Adrenal gland (tissue), 19 donors: ENCODE measurements at places on chromosomes 1 and 21. TPM values are rescaled to one million over a fixed set of nuclear protein-coding genes. Genes with fewer than 3 reads are reported as not detected.

The TRAF3IP3 gene
- 3.8 TPM for polyA plus RNA-seq

The ATP6V1G3 gene
- not detected for polyA plus RNA-seq

The CD1E gene
- polyA plus RNA-seq: not detected

The MYBPHL gene
- 0.98 TPM for polyA plus RNA-seq

The CFAP410 gene
- 1.4 TPM for polyA plus RNA-seq

The CYP4Z1 gene
- 0.07 TPM for polyA plus RNA-seq

DNA sequence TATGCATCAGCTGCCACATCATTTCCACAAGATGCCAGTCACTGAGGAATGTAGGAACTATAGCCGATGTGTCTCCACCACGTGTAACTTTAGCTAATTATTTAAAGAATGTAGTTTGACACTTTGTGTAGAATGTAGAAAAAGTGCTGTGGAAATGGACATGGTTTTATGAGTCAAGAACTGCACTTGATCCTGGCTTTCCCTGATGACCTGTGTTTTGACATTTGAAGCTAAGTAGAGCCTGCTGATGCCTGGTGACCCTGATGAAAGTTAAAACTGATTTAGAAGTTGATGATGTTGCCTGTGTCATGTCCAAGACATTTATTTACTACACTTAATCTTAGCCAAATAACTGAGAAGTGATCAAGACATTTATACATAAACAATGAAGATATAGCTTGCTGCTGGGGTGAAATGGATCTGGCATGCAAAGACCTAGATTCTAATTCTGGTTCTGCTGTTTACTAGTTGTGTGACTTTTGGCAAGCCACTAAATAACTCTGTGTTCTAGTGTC lies 4.4 kb upstream of the OSBPL9 start:
- no peaks in the 10 kb centered on the region for H3K27me3 ChIP-seq
- no peaks in the 10 kb centered on the region for H3K36me3 ChIP-seq
- peak overlapping the region; percentile 50 for H3K27ac ChIP-seq
- H3K4me3 ChIP-seq: no peak overlapping the region

- no peaks in the 10 kb centered on the region for H3K36me3 ChIP-seq
- no peaks in the 10 kb centered on the region for H3K27me3 ChIP-seq
- no peak for DNase-seq
- H3K4me1 ChIP-seq: no peaks in the 10 kb centered on the region
- H3K4me3 ChIP-seq: no peak overlapping the region
These were observed 460.7 kb downstream of the KCNT2 start for GRCh38 chr1:196147530-196147929.

GRCh38 chr1:201215531-201216357 lies 25.1 kb downstream of the IGFN1 start:
- no peak overlapping the region for H3K4me3 ChIP-seq
- DNase-seq: no peak
- no peaks in the 10 kb centered on the region for H3K27me3 ChIP-seq
- H3K27ac ChIP-seq: no peak overlapping the region
- no peaks in the 10 kb centered on the region for H3K4me1 ChIP-seq
- H3K36me3 ChIP-seq: no peaks in the 10 kb centered on the region

GRCh38 chr21:28635541-28635940 lies 357.1 kb downstream of the LTN1 start:
- DNase-seq: no peak
- H3K4me1 ChIP-seq: no peaks in the 10 kb centered on the region
- no peak overlapping the region for H3K4me3 ChIP-seq
- H3K36me3 ChIP-seq: no peaks in the 10 kb centered on the region
- H3K27me3 ChIP-seq: no peaks in the 10 kb centered on the region

- H3K27me3 ChIP-seq: no peaks in the 10 kb centered on the region
- H3K4me1 ChIP-seq: no peaks in the 10 kb centered on the region
- H3K27ac ChIP-seq: no peak overlapping the region
- no peak overlapping the region for H3K4me3 ChIP-seq
- no peaks in the 10 kb centered on the region for H3K36me3 ChIP-seq
- no peak for DNase-seq
These were observed 335.2 kb downstream of the HHAT start for GRCh38 chr1:210663730-210664573.

- no peak for DNase-seq
- H3K4me3 ChIP-seq: no peak overlapping the region
- no peak overlapping the region for H3K27ac ChIP-seq
These were observed 49.4 kb upstream of the PARP1 start for GRCh38 chr1:226457307-226457712.

DNA sequence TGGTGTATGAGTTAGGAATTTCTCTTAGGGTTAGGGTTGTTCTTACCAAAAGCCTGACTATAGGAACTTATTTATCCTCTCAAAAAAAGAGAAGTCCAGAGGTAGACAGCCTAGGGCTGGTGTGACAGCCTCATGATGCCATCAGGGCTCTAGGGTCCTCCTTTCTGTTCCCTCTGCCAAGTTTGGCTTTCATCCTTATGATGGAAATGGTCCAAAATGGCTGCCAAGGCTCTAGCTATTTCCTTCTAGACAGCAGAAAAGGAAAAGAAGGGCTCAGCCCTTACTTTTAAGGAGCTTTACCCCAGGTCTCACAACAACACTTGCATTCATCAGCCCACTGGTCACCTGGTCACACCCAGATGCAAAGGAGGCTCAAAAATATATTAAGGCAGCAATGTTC lies 44.5 kb downstream of the IL12RB2 start:
- no peak overlapping the region for H3K4me3 ChIP-seq
- DNase-seq: no peak
- H3K27me3 ChIP-seq: no peaks in the 10 kb centered on the region
- no peak overlapping the region for H3K27ac ChIP-seq
- H3K4me1 ChIP-seq: no peaks in the 10 kb centered on the region

GRCh38 chr1:10734375-10734774 lies 62.1 kb downstream of the CASZ1 start:
- H3K27me3 ChIP-seq: no peaks in the 10 kb centered on the region
- no peak overlapping the region for H3K4me3 ChIP-seq

- DNase-seq: no peak
- no peaks in the 10 kb centered on the region for H3K4me1 ChIP-seq
- H3K36me3 ChIP-seq: no peaks in the 10 kb centered on the region
- no peak overlapping the region for H3K4me3 ChIP-seq
These were observed 209.8 kb upstream of the NFIA start for GRCh38 chr1:60872426-60873054.

DNA sequence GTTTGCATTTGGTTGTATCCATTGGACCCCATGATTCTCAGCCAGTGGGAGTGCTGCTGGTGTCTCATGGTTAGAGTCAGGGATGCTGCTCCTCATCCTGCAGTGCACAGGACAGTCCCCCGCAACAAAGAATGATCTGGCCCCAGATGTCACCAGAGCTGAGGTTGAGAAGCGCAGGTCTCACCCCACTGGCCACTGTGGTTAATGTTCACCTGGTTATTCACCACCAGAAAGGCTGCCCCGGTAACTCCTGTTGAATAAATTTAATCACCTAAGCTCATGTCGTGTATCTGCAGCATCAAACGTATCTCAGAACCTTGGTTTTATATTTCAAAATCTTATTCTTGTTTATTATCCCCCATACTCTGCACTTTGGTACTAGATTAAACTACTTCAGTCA lies 75.8 kb downstream of the ATP5PO start:
- no peaks in the 10 kb centered on the region for H3K27me3 ChIP-seq
- DNase-seq: no peak
- H3K4me1 ChIP-seq: peaks cover 12% of the 10 kb centered on the region
- H3K4me3 ChIP-seq: no peak overlapping the region
- no peak overlapping the region for H3K27ac ChIP-seq
- H3K36me3 ChIP-seq: no peaks in the 10 kb centered on the region

- no peak overlapping the region for H3K4me3 ChIP-seq
- H3K27ac ChIP-seq: no peak overlapping the region
- no peaks in the 10 kb centered on the region for H3K27me3 ChIP-seq
- no peaks in the 10 kb centered on the region for H3K4me1 ChIP-seq
- no peak for DNase-seq
These were observed 44.7 kb downstream of the USP24 start for GRCh38 chr1:55170426-55170825.
